ENCODE measurements at places on chromosomes 13 and 19.

GRCh38 chr19:48325265-48325910 lies at the start of gene EMP3:
EMP3 (plus strand) TSS chr19:48325552; CDS start chr19:48326845, 1,293 bp downstream.
- peak; percentile 71 for DNase-seq

- no peak for DNase-seq
Observed at GRCh38 chr19:48006762-48007161, 12.3 kb downstream of the ELSPBP1 start.

DNA sequence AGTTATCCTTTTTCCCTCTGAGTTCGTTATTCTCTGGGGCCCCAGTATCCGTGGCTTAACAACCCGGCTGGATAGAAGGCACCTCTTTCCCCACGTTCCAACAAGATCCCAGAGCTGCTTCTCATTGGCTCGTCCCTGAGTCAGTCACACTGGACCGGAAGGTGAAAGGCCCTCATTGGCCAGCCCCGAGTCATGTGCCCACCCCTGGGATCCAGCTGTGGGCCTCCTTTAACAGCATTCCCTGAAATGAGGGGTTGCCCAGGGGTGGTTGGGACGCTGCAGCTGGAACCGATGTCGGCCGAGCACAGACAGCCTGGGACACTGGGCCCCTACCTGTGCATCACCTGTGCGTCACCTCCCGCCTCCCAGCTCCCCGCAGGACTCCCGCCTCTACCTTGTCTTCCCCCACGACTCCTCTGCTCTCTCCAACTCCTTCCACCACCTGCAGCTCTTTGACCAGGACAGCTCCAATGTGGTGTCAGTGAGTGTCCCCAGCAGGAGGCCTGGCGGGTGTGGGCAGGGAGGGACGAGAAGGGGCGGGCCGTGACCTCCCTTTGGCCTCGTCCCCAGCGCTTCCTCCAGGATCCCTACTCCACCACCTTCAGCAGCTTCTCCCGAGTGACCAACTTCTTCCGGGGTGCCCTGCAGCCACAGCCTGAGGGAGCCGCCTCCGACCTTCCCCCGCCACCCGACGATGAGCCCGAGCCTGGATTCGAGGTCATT lies 4.3 kb downstream of the TBC1D17 start:
- DNase-seq: no peak

DNA sequence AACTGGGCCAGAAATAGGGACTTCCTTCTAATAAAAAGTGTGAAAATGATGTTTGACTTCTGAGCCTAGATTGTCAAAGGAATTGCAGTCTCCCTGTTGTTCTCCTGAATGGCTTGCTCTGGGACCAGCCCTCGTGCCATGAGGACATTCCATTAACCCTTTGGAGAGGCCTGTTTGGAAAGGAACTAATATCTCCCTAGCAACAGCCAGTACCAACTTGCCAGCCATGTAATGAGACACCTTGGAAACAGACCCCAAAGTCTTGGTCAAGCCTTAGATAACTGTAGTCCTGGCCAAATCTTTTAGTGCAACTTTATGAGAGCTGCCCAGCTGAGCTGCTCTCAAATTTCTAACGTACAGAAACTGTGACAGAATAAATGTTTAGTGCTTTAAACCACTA lies 8.2 kb upstream of the SIAH3 start:
- DNase-seq: no peak

DNA sequence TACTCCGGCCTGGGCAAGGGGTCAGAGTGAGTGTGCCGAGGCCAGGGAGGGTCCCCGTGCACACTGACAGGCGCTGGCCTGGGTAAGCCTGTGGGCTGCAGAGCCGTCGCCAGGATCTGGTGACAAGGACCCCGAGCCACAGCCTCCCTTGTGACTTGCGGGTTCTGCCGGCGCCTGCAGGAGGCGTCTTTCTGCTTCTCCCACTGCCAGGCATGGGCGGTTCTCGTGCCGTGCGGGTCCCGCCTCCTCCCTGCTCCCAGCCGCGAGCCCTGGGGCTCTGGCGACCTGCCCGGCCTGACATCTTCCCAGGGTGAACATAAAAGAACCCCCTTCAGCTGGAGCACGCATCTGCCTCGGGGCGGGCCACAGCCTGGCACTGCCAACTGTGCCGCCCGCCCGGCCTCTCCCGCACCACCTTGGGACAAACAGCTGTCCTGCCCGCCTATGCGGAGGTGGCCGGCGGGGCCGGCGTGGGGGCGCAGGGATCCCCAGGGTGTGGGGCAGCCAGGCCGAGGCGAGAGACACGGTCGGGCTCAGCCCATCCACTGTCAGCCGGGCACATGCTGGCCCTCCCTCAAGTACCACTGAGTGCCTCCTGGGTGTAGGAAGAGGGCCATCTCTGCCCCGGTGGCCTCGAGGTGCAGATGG lies 1.5 kb upstream of the HCN2 start:
- DNase-seq: no peak

- DNase-seq: no peak
Observed at GRCh38 chr19:1410136-1410786, 2.9 kb downstream of the DAZAP1 start.

DNA sequence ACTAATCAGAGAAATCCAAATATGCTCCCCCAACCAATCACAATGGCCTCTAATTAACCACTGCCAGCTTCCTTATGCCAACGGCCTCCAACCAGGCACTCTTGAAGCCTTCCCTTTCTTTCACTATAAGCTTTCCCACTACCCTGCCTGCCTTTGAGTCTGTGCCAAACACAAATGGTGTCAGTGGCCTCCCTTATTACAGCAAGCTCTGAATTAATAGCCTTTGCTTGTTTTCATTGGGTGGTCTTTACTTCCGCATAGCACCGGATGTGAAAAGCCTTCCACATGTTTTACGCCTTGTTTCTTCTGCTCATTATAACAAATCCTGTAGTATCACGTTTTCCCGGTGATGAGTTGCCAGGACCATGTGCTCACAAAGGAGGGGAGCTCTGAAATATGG lies 1.4 kb upstream of the EDDM13 start:
- DNase-seq: no peak

GRCh38 chr13:67916650-67917049 lies 686.5 kb upstream of the PCDH9 start:
- no peak for DNase-seq

- DNase-seq: no peak
Observed at GRCh38 chr19:50547385-50548190, 20.6 kb downstream of the LRRC4B start.

DNA sequence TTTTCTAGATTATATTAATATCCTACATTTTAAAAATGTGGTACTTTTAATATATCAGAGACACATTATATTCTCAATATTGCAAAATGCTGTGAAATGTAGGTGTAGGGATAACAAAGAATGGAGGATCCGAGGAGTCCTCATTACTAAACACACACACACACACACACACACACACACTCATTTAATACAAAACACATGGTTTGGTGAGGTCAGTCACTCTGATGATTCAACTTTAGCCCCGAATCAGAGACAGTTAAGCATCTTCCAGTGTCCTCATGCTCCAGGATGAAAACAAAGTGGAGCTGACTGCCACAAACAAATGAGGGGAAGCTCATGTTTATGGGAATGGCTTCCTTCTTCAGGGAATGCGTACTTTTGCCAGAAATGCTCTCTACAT lies 147.5 kb downstream of the CYSLTR2 start:
- no peak for DNase-seq

DNA sequence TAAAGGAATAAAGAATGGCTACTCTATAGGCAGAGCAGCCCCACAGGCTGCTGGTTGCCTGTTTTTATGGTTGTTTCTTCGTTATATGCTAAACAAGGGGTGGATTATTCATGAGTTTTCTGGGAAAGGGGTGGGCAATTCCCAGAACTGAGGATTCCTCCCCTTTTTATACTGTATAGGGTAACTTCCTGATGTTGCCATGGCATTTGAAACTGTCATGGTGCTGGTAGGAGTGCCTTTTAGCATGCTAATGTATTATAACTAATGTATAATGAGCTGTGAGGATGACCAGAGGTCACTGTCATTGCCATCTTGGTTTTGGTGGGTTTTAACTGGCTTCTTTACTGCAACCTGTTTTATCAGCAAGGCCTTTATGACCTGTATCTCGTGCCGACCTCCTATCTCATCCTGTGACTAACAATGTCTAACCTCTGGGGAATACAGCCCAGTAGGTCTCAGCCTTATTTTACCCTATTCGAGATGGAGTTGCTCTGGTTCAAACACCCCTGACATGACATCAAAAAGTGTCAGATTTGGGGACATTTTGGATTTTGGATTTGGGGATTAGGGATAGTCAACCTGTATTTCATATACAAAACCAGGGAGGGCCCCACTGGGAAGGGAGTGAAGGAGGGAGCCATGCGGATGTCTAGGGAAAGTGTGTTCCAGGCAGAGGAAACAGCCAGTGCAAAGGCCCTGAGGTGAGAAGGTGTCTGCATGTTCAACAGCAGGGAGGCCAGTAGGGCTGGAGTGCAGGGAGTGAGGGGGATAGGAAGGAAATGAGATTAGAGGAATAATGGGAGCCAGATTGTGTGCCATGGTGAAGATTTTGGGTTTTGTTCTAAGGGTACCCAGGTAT lies 10.9 kb downstream of the FXYD5 start:
- no peak for DNase-seq

GRCh38 chr13:30983431-30983830 lies 51.0 kb downstream of the TEX26 start:
- no peak for DNase-seq
